ENCODE measurements at places on chromosomes 13 and 19.

DNA sequence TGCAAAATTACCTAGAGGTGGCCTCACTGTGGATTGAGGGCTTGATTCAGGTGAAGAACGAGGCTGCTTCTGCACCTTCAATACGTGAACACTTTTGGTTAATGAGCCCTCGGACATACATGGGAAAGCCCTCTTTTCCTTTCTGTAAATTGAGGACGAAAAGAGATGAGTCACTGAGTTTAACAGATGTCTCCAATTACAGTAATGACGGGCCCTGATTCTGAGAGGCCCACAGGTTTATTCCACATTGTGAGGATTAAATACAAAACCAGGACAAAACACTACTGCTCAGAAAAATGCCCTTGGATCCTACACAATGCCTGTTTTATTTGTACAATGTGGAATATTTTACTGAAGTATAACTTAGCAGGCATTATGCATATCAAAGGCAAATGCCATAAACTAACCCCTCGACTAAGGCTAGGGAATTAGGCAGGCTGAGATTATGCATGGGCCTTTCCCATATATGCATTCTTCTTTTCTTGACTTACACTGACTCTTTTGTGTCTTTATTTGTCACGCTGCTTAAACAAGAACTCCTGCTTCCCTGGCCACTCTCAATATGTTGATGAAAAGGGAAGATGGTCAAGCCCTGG is 819.9 kb downstream of the OLFM4 start:
- no peak for DNase-seq

- no peak for DNase-seq
Observed at GRCh38 chr13:21116141-21116540, 54.8 kb upstream of the LATS2 start.

DNA sequence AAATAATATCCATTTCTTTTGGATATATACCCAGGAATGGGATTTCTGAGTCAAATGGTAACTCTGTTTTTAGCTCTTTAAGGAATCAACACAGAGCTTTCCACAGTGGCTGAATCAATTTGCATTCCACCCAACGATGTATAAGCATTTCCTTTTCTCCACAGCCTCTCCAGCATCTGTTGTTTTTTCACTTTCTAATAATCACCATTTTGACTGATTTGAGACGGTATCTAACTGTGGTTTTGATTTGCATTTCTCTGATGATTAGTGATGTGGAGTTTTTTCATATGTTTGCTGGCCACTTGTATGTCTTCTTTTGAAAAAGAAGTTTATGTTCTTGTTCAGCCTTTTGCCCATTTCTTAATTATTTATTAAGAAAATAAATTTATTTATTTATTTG is 352.2 kb upstream of the OBI1 start:
- DNase-seq = no peak

DNA sequence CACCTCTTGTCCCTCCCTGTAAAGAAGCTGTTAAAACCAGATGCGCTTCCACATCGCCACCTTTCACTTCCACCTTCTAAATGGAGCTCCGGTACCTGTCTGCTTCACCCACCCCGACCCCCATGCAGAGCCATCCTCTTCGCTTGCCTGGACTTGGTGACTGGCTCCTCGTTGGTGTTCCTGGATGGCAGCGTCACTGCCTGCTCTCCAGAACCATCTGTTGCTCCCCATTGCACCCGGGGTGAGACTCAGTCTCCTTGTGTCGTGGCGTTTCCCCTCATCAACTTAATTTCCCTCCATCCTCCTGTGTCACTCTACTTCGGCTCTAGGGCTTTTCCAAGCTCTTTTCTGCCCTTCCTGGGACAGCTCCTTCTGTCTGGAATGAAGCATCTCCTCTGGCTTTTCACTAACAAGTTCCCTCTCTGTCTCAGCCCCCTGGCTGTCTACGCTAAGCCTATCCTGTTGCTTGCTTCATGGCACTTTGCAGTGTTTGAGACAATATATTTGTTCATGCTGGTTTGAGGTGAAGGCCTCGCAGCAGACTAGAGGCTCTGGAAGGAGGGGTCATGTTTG is 10.3 kb downstream of the CEBPG start:
- DNase-seq = no peak

- DNase-seq = no peak
Observed at GRCh38 chr13:64912141-64912540, 2318.0 kb downstream of the PCDH9 start.
